Right lung (tissue), 10 donors: ENCODE measurements at places on chromosomes 2 and 18. TPM values are rescaled to one million over a fixed set of nuclear protein-coding genes. Genes with fewer than 3 reads are reported as not detected.

The LAMA3 gene
- polyA plus RNA-seq = 136 TPM

The AKAIN1 gene
- not detected for polyA plus RNA-seq

The PIEZO2 gene
- polyA plus RNA-seq = 217 TPM

The IGFBP2 gene
- 89.9 TPM for polyA plus RNA-seq

The CTNNA2 gene
- polyA plus RNA-seq = 0.32 TPM

The ASPRV1 gene
- 3.1 TPM for polyA plus RNA-seq

The STON1 gene
- polyA plus RNA-seq = 15.0 TPM

The PRKAG3 gene
- 0.18 TPM for polyA plus RNA-seq

The FEV gene
- not detected for polyA plus RNA-seq

The SERPINB12 gene
- polyA plus RNA-seq = not detected

The PTPRN gene
- 0.68 TPM for polyA plus RNA-seq

The NTSR2 gene
- not detected for polyA plus RNA-seq

The SPRED2 gene
- 33.4 TPM for polyA plus RNA-seq

The RGPD4 gene
- not detected for polyA plus RNA-seq

- no peak for DNase-seq
These were observed 179.7 kb downstream of the ANAPC1 start for GRCh38 chr2:111704246-111704645.

- no peak for DNase-seq
These were observed 15.0 kb downstream of the PRKAG3 start for GRCh38 chr2:218816561-218817011.

GRCh38 chr18:32280911-32281310 is 91.1 kb downstream of the MEP1B start:
- DNase-seq = no peak

- no peak for DNase-seq
These were observed 206.2 kb downstream of the ARL4C start for GRCh38 chr2:234290671-234291070.

DNA sequence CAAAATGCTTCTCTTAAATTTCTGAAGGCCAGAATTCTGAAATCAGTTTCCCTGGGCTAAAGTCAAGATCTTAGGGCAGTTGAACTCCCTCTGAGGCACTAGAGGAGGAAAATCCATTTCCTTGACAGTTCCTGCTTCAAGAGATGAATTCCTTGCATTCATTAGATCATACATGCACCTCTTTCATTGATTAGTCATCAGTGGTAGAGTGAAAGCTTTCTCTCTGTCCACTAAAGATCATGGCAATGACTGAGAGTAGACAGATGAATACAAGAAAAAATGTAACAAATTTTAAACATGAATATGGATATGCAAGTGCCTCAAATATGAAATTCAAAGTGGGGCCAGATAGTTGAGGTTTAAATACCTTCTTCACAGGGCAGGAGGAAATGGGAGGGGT is 693.4 kb upstream of the TMEFF2 start:
- no peak for DNase-seq

GRCh38 chr2:42385225-42385624 is 24.2 kb upstream of the COX7A2L start:
- DNase-seq = no peak

- DNase-seq = no peak
These were observed 790.4 kb downstream of the EPHA4 start for GRCh38 chr2:220781622-220782241.

DNA sequence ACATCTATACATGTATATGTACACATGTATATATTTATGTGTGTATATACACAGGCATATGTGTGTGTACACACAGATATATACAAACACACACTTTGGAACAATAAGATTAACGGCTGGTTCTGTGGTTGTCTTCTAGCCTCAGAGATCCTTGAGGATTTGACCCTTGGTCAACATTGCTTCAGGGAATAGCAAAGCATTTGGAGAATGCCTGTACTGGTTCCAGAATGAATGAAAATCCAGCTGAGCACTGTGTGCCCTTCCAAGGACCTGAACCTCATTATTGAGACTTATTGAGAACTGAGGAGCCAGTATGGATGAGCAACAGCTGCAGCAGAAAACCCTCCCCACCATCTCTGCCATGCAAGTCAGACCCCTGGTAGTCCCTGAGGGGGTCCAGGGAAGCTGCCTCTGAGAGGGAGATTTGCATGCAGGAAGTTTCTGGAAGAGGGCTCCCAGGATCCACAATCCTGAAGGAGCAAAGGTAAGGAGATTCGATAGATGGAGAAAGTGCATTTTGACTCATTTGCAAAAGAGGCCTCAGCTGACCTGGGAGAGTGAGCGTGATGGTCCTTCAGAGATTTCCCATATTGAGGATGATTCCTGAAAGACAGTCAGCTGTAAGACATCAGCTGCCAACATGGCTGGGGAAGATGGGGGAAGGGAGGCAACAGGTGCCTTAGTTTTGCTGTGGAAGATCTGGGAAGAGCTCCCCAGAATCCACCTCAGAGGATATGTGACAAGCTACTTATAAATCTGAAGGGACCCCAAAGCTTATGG is 166.6 kb upstream of the NCKAP5 start:
- DNase-seq = no peak

GRCh38 chr2:173989160-173989883 is 24.1 kb upstream of the SP3 start:
- no peak for DNase-seq

- no peak for DNase-seq
These were observed 16.9 kb upstream of the FAHD2A start for GRCh38 chr2:95385570-95385984.

DNA sequence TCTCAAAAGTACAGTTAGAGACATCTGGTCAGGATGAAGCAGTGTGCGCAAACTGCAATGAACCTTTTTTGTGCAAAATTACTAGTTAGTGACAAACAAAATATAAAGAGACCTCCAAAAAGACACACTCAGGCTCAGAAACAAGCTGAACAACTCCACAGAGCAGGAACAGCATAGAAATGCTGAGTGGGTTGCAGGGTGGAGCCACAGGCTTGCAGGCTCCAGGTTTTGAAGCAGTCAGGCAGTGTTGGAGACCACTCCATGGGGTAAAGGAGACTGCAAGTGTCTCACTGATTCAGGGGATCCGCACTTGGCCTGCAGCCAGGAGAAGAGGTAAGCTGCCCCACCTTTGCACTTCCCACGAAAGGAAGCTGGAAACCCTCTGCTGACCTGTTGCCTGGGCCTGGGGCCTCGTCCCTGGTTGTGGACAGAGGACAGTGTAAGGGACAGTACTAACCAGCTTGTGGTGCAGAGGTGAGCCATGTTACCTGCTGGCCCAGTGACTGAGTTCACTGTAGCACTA is 36.4 kb downstream of the CFAP221 start:
- no peak for DNase-seq

DNA sequence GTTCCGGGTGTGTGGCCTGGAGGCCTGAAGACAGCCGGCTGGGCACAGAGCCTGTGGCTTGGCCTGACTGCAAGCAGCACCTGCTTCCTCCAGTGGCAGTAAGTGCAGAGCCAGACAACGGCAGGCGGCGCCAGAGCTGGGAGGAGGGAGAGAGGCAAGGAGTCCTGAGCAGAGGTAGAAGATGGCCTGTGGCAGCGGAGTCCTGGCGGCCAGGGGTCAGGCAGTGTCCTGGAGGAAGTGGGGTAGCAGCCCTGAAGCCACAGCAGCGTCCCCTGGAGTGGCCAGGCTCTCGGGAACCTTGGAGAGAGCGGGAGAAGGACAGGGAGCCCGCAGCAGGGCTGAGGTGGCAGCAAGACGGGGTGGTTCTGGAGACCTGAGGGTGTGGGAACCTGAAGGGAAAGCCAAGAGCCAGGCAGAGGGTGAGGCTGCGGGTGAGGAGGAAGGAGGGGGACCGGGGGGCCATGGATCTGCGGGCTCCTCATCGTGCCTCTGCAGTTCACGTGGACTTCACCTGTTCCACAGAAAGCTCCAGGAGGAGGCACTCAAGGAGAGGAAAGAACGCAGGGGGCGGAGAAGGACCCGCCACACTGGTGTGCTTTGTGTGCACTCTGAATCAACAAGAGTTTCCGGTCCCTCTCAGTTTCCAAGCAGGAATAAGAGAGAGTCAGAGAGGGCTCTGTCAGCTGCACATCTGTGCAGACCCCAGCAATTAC is 85.9 kb downstream of the USP40 start:
- peak; percentile 11 for DNase-seq

DNA sequence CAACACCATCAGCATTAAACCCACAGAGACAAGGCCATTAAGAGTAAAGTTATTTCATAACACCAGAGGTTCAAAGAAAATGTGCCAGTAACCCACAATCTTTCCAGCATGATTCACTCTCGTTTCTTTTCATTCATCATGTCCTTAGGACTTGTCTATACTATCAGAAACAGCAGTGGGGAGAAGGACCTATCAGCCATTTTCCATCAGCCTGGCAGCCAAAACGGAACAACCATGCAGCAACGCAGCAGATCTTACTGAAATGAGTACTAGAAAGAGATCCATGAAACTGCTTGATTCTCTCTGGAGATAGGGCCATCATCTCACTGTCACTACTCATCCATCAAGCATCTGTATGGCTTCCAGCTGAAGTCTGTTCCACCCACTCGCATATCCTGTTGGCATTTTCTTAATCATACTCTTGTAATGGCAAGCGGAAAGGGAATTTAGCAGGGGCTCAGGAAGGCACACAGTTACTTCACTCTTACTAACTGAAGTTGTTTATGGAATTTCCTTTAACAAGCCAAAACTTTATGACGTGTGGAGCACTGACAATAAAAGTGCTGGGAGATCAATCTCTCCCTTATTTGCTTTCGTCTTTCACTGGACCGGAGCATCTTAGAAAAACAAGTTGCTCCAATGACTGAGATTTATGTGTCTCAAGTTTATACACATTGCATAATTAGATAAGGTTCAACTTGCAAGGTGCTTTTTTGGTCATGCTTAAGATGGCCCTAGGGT is 69.7 kb downstream of the EPHA4 start:
- no peak for DNase-seq

DNA sequence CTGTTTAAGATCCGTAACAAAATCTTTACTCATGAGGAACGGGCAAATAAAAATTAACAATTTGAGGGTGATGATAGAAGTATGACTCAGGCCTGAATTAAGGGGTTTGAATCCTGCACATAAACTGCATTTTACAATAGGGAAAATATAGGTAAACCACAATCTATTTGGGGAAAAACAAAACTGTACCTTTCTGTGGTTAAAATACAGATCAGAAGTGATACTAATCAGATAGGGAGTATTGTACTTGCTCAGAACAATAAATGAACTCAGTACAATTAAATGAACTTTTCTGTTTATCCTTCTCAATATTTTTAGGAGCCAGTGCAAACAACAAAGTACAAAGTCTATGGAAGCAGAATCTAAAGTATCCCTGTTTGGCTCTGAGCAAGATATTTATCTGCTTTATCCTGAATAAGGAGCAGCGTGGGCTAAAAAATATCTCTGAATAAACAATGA is 287.3 kb downstream of the ZNF385B start:
- DNase-seq = no peak

DNA sequence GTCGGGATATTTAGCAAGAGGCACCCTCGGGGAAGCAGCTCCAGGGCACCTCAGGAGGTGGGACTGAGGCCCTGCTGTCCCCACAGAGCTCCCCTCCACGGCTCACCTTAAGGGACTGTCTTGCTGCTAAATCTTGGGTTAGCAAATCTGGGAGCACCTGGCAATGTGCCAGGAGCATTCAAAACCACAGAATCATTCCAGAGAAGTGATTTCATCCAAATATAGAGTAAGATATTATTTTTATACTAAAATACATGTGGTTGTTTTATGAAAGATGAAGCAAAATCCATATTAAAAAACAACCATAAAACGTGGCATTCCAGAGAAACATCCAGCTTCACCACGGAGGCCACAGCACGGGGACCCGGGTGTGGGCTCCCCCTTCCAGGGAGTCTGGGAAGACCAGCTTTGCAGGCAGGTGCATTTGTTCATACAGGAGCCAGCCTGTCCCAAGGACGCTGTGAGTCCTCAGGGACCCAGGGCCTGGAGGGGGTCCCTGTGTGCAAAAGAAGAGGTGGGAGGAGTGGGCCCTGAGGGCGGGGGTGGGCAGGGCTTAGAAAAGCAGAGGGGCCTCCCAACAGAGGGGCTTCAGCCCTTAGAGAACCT is 16.3 kb downstream of the HS1BP3 start:
- DNase-seq = no peak

GRCh38 chr18:49764032-49764431 is 49.3 kb downstream of the ACAA2 start:
- DNase-seq = no peak
